Activated CD4-positive, CD25-positive, alpha-beta regulatory T cell treated with anti-CD3 and anti-CD28 coated beads, Interleukin-2, amount 50 U/mL, for 24 hours (primary cell): ENCODE measurements at places on chromosomes 16 and 17.
A peak's percentile ranks its signal among the peaks of the same experiment; 100 is the strongest.

DNA sequence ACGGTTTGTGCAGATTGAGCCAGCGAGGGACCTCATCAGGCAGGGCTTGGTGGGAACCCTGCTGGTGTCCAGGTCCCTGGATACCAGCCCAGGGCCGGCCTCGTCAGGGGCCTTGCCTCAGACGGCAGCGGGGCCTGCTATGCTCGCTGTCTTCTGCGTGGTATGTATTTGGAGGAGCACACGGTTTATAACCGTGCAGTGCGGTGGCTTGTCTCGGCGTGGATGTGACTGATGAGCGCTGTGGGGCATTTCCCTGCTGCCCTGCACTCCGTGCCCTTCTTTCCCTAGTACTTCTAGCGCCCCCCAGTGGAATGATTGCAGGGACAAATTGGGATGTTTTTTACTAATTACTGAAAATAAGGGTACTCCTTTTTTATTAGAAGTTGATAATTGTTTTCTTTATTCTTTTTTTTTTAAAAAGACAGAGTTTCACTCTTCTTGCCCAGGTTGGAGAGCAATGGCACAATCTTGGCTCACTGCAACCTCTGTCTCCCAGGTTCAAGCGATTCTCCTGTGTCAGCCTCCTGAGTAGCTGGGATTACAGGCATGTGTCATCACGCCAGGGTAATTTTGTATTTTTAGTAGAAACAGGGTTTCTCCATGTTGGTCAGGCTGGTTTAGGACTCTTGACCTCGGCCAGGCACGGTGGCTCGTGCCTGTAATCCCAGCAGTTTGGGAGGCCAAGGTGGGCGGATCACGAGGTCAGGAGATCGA, 15.3 kb downstream of the TBCD start:
- ATAC-seq: no peak

DNA sequence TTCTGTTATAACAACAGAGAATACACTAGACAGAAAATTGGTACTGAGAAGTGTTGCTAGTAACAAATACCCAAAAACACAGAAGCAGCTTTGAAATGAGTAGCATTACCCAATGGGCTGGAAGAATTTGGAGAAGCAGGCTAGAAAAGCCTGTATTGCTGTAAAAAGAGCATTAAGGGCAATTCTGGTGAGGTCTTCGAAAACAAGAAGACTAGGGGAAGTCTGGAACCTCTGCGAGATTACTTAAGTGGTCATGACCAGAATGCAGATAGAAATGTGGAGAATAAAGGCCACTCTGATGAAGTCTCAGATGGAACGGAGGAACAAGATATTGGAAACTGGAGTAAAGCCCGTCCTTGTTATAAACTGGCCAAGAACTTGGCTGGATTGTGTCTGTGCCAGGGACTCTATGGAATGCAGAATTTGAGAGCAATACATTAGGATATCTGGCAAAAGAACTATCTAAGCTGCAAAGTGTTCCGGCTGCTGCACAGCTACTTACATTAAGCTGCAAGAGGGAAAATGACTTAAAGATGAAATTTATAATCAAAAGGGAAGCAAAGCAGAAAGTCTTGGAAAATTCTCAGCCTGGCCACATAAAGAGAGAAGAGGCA, 44.9 kb upstream of the PEMT start:
- ATAC-seq: no peak

DNA sequence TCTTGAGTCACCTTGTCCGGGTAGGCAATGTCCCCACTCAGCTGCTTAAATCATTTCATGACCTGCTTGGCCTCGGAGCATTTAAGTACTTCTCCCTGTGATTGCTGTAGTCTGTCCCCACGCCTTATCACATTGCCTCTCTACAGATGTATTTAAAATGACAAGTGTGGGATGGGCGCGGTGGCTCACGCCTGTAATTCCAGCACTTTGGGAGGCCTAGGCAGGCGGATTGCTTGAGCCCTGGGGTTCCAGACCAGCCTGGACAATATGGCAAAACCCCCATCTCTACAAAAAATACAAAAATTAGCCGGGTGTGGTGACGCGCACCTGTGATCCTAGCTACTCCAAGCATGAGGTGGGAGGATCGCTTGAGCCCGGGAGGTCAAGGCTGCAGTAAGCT, 1.3 kb upstream of the GJC1 start:
- ATAC-seq: no peak

DNA sequence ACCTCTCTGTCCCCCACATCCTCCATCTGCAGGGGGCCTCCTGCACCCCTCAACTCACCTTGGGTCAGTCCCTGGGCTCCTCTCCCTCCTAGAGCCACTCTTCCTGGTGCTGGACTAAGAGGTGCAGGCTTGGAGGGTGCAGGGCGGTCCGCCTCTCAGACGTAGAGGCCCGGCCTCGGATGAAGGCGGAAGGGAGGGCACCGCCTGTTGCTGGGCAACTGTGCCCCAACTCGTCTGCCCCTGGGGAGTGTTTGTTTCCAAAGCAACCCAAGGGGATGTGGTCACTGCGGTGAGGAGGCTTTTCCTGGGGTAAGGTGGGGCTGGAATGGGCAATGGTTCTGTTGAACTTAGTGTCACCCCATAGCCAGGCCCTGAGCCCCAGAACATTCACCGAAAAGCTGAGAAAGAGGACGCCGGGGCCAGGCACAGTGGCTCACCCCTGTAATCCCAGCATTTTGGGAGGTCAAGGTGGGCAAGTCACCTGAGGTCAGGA, at the start of gene C16orf54:
TSS of gene C16orf54 (minus strand) at position 138 of the 493 bp plus-strand sequence. CDS start 1,039 bp downstream, outside the sequence.
- ATAC-seq: peak; percentile 74

DNA sequence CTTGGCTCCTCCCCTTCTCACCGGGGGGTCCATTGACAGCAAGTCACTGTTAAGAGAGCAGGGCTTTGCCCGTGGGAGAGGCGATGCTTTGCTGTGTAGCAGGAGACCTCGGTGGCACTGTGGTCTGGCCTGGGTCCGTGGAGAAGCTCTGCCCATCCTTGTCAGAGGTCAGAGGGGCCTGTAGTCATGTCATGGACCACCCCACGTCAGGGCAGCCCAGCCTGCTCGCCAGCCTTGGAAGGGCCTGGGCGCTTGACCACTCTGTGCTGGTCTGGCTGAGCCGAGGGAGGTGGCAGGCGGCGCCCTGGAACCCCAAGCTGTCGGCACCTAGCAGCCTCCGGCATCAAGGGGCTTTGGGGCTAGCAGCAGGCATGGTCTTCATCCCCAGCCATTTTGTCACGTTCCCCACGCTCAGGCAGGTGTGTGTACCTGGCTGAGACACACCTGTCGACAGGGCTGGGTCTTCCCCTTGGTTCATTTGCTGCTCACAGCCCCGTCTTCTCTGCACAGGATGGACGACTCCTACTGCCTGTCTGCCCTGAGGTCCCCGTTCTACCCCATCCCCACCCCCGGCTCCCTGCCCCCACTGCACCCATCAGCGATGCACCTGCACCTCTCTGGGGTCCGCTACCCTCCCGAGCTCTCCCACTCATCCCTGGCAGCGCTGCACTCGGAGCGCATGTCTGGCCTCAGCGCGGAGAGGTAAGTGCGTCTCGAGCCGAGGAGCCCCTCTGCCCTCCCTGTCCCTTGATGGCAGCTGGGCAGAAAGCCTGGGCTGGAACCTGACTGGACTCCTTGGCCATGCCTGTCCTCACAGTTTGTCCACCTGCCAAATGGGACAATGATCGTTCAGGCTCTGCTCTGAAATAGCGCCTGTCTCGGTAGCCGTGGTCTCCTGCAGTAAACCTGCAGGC, 33.3 kb downstream of the GINS2 start:
- no peak for ATAC-seq

DNA sequence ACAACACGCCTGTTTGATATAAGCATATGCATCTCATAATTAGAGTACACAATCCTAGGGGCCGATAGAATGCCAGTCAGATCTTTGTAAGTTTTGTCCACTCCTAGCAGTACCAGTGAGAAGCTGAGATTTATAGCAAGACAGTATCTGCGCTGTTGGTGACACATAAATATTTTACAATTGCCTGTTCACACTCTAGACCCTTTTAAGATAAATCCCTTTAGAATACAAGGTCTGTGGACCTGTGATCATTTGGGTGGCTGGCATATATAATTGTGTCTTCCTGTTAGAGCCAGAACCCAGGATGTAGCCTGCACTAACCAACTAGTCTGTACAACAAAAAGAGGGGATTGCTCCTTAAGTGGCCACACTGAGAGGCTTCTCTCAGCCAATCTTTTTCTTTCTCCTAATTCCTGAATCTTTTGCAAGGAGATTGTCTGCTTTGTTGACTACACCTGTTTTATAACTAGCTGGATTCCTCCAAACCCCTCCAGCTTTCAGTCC, 74.7 kb downstream of the WIPI1 start:
- no peak for ATAC-seq

- no peak for ATAC-seq
Measured at GRCh38 chr17:55238931-55239297, 25.8 kb upstream of the HLF start.

DNA sequence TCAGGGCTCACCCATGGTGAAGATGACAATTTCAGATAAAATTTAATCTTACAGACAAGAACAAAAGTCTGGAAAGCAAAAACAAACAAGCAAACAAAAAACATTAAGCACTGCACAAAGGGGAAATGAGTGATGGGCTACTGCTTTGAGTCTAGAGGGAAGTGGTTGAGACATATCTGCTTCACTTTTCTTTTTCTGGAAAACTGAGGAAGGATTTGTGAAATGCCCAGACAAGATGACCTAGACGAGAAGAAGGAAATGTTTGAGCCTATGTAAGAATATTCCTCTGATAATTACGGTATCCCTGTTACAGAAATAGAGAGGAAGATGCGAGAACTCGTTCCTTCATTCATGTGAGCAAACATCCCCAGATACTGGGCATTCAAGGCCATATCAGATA, 11.5 kb upstream of the HYDIN start:
- no peak for ATAC-seq

GRCh38 chr16:24850289-24850938, 4.7 kb downstream of the SLC5A11 start:
- peak; percentile 76 for ATAC-seq

GRCh38 chr16:20377181-20377580, 24.7 kb upstream of the UMOD start:
- no peak for ATAC-seq

DNA sequence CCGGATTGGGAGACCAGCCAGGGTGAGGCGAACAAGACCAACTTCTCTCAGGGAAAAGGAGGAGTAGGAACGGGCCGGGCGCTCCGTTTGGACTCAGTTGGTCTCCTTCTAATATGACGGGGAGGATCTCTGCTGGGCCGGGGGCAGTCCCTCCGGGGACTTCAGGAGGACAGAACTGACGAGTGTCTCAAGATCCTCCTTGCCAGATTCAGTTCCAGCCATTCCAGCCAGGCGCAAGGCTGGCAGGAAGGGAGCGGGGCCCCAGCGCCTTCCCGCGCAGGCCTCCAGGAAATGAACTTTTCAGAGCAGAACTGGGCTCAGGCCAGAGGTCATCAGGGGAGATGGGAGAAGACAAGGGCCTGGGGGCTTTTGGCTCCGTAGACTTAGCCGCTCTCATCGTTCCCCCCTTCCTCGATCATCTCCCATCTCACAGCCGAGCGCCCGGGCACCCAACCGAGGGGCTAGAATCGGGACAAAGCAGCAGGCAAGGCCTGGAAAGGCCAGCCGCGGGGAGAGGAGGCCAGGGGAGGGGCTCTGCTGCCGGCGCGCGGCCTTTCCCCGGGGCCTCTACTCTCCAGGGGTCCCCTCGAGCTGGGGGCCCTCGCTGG, 1.6 kb downstream of the ZNF423 start:
- ATAC-seq: no peak

- ATAC-seq: no peak
Measured at GRCh38 chr17:43880420-43880991, 26.8 kb downstream of the MPP2 start.

GRCh38 chr17:19733953-19734526, 14.1 kb downstream of the ALDH3A1 start:
- ATAC-seq: no peak

- ATAC-seq: no peak
Measured at GRCh38 chr16:62596584-62596983, 560.3 kb upstream of the CDH8 start.

GRCh38 chr16:78372277-78372676, 272.8 kb downstream of the WWOX start:
- no peak for ATAC-seq

- peak; percentile 2 for ATAC-seq
Measured at GRCh38 chr17:38704606-38705522, at the start of gene MLLT6. MLLT6 (plus strand) TSS chr17:38705273; CDS start chr17:38705633, 360 bp downstream.

DNA sequence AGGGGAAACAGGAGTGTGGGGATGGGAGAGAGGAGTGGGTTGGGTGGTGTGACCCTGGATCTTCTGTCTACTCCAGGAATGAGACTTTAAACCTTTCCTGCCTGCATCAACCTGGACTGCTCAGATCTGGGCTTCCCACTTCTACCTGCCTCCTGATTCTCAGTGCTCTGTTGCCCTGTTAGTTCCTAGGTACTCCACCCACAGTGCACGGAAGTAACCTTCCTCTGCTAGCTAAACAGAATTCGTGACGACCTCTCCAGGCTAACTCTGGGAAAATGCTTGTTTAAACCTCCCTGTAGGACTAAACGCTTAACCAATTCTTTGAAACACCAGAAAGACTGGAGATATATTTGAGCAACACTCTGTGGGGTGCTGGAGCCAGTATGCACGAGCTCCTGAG, 83.4 kb upstream of the CLEC3A start:
- ATAC-seq: no peak
